ENCODE measurements at places on chromosomes 1 and 21. TPM values are rescaled to one million over a fixed set of nuclear protein-coding genes. Genes with fewer than 3 reads are reported as not detected.

LIN28A gene
- polyA plus RNA-seq: not detected

VHLL gene
- not detected for polyA plus RNA-seq

OR2W3 gene
- polyA plus RNA-seq: not detected

USH2A gene
- 0.01 TPM for polyA plus RNA-seq

RGS8 gene
- polyA plus RNA-seq: not detected

KCNH1 gene
- 0.31 TPM for polyA plus RNA-seq

GPR3 gene
- polyA plus RNA-seq: 1.3 TPM

PGLYRP4 gene
- not detected for polyA plus RNA-seq

HSD3B2 gene
- polyA plus RNA-seq: not detected

KCNA3 gene
- 0.12 TPM for polyA plus RNA-seq

IFFO2 gene
- polyA plus RNA-seq: 7.8 TPM

IGFN1 gene
- 0.01 TPM for polyA plus RNA-seq

PDE4B gene
- polyA plus RNA-seq: 13.8 TPM

DPYD gene
- polyA plus RNA-seq: 21.4 TPM

S100A7 gene
- polyA plus RNA-seq: not detected

SUSD4 gene
- polyA plus RNA-seq: 0.29 TPM

SEMA6C gene
- 1.3 TPM for polyA plus RNA-seq

KCNJ15 gene
- polyA plus RNA-seq: 0.07 TPM

HSPB7 gene
- 5.5 TPM for polyA plus RNA-seq

MMP23B gene
- polyA plus RNA-seq: 4.9 TPM

PLA2G2F gene
- not detected for polyA plus RNA-seq

IRF6 gene
- 1.0 TPM for polyA plus RNA-seq

SEC16B gene
- polyA plus RNA-seq: 4.0 TPM

SOX13 gene
- polyA plus RNA-seq: 2.0 TPM

CSTB gene
- polyA plus RNA-seq: 62.0 TPM

ABCB10 gene
- 10.3 TPM for polyA plus RNA-seq

SASS6 gene
- 1.0 TPM for polyA plus RNA-seq

TFF3 gene
- not detected for polyA plus RNA-seq

SYT14 gene
- polyA plus RNA-seq: 3.7 TPM

SLC26A9 gene
- not detected for polyA plus RNA-seq

DTL gene
- 4.0 TPM for polyA plus RNA-seq

LCE1E gene
- not detected for polyA plus RNA-seq

CYP4A11 gene
- not detected for polyA plus RNA-seq

AMY2A gene
- polyA plus RNA-seq: not detected

PRRX1 gene
- 107 TPM for polyA plus RNA-seq

CAPZB gene
- 292 TPM for polyA plus RNA-seq

SELE gene
- polyA plus RNA-seq: not detected

TAS1R2 gene
- not detected for polyA plus RNA-seq

S1PR1 gene
- polyA plus RNA-seq: 35.8 TPM

RYR2 gene
- not detected for polyA plus RNA-seq

IL20 gene
- not detected for polyA plus RNA-seq

SMIM34 gene
- 0.09 TPM for polyA plus RNA-seq

PTGS2 gene
- polyA plus RNA-seq: 2.1 TPM

KRTAP19-7 gene
- polyA plus RNA-seq: not detected

OR2L8 gene
- polyA plus RNA-seq: not detected

RNU1-1 gene
- not detected for polyA plus RNA-seq

BTG2 gene
- polyA plus RNA-seq: 34.7 TPM

TSNAX gene
- polyA plus RNA-seq: 35.6 TPM

SYF2 gene
- 33.7 TPM for polyA plus RNA-seq

CD34 gene
- 0.14 TPM for polyA plus RNA-seq

FCRL1 gene
- not detected for polyA plus RNA-seq

TRAF5 gene
- 22.0 TPM for polyA plus RNA-seq
